Hippocampal formation (tissue), 2 donors: ENCODE measurements at places on chromosomes 12 and 14.

GRCh38 chr14:77570706-77571268 is 45.6 kb downstream of the SPTLC2 start:
- DNase-seq: no peak

DNA sequence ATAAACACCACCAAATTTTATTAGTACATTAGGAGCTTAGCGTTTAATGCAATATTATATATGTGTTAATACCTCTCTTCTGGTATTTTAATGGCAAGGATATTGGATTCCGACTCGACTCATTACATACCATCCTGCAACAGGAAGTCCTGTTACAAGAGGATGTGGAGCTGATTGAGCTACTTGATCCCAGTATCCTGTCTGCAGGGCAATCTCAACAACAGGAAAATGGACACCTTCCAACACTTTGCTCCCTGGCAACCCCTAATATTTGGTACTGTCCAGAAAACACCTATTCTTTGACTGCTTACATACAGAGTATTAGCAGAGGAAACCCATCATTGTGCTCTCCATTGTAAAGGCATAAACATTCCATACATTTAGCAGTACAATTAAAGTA is 45.2 kb downstream of the VEZT start:
- no peak for DNase-seq

DNA sequence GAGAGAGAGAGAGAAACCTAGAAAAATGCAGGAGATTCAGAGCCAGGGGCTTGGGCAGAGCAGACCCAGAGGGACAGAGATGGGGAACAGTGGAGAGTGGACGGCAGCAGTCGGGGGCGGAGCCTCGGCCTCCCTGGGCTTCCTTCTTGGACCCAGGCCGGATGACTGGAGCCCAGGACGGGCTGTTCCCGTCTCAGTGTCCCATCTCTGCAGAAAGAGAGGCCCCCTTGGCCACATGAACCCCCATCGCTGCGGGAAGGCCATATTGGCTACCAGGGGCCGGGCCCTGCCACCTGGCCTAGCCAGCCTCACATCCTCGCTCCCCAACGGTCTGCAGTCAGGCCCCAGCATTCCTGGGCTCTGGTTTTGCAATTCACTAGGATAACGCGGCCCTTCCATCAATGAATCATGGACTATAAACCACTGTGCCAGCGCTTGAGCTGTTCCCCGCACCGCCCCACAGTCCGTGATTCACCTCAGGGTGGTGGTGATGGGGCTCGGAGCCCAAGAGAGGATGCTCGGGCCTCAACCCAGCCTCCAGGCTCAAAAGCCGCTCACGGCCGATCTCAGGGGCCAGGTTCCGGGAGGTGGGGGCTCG is 116.5 kb downstream of the RFLNA start:
- DNase-seq: no peak

- DNase-seq: no peak
Observed at GRCh38 chr12:90152897-90153624, 444.4 kb upstream of the ATP2B1 start.

DNA sequence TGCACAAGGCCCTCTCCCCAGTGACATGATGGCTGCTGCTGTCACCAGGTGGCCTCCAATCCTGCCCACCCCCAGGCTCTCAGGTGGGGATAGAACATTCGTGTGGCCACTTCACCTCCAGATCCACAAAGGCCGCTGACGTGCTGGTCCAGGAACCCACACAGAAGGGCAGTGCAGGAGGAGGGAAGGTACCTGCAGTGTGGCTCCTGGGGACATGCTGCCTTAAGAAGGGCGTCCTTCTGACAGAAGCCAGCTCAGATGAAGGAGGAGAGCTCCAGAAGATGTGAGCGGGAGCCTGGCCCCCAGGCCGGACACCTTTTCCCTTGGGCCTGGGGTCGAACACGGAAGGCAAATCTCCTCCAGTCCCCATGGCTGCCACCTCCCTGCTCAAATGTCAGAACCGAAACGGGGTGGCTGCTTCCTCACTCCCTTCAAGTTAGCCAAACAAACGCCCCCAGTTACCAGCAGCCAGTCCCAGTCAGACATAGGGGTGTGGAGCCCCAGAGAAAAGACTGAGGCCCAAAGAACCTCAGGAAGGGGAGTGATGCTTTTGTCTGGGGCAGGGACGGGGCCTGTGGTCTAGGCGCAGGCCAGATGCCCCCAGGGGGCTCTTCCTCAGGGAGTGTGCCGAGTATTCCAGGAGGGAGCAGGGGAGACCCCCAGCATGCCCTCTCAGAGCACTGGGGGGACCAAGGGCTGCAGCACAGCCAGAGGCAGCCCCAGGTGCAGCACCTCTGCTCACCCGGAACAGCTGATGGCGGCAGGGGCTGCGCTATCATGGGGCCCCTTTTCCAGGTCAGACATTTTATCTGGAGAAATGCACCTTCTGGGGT is 155.9 kb downstream of the CALM1 start:
- no peak for DNase-seq

DNA sequence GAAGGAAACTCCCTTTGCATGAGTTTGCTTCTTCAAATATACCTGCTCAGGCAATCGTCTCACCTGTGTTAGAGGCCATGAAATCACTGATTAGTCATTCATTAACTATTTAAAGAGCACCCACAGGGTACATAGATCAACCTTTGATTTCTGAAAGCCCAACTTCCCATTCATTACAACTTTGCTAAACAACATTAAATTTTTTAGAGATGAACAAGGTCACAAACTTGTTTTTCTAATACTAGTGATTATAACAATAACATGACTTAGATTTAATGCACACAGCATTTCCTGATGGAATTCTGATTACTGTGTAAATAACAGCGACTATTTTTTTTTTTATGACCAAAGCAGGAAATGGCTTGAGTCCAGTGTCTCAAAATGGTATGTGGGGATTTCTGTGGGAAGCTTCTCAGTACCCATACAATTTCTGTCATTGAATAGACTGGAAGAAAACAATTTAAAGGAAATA is 5.4 kb upstream of the ERO1A start:
- no peak for DNase-seq
